ENCODE measurements at places on chromosomes 11 and 22.

DNA sequence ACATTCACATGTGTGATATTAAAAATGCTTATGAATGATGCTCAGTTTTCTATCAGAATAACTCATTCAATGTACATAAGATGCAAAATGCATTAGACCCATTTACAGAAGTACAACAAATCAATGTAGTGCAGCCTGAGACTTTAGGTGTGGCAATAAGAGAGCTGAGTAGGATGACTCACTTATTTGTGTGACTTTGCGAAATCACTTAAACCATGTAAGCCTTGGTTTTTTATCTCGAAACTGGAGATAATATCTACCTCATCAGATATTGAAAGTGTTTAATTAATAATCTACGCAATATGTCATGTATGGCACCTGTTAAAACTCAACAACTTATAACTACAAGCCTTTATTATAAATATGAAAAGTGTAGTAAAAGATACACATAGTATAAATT lies 105.7 kb upstream of the LUZP2 start:
- DNase-seq = no peak

DNA sequence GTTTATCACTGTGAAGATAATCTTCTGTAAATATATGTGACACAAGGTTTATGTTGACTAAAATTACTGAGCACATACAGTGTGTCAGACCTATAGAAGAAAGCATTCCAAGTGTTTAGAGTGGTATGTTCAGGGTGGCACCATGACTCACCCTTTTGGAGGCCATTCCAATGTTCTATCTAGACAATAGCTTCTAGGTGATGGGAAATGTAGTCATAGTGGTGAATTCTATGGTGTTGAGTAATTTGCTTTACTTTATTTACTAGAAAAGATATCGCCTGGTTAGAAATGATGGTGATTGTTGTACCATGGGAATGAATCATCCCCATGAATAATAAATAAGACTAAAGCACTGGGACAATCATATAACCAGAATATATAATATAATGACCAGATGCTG lies 72.9 kb upstream of the OR4C15 start:
- DNase-seq = no peak

GRCh38 chr11:1437500-1437899 lies 47.8 kb downstream of the BRSK2 start:
- DNase-seq = no peak

DNA sequence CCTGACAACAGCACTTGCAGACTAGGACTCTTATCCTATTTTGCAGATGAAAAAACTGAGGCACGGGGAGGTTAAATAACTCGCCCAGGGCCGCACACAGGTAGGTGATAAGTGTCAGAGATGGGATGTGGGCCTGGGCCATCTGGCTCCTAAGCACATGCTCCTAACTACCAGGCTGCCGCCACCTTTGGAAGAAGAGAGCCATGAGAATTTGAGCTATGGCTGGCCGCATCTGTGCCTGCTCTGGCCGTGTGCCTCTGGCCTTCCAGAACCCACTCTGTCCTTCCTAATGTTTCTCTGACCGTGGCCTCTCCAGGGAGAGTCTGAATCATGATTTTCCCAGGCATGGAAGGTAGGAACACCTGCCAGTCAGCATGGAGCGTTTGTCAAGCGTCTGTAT lies 15.3 kb upstream of the IL2RB start:
- no peak for DNase-seq

DNA sequence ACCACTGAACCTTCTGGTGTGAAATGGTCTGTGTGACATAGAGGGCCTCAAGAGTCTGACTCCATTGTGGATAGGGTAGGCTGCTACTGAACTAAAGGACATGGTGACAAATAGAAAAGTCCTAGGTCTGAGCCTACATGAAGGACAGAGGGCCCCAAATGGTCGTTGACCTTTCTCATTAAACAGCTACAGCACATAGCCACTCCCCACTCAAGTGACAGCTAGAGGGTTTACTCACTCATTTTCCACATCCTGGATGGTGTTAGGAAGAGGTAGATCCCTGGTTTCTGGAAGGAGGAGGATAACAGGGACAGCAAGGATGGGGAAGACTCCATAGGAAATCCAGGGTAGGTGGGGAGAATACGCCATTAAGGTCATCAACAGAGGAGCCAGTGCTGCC lies 63.3 kb downstream of the SLC22A24 start:
- DNase-seq = no peak

- no peak for DNase-seq
Observed at GRCh38 chr11:16933756-16934603, 80.2 kb downstream of the PLEKHA7 start.

DNA sequence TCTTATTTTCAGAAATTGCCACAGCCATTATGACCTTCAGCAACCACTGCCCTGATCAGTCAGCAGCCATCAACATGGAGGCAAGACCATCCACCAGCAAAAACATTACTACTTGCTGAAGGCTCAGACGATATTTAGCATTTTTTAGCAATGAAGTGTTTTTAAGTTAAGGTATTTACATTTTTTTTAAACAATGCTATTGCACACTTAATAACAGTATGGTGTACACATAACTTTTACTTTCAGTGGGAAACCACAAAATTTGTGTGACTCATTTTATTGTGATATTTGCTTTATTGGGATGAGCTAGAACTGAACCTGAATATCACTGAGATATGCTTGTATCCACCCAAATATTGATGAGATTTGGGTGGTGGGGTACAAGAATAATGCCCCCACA lies 110.9 kb downstream of the TSPAN18 start:
- DNase-seq = no peak

GRCh38 chr11:86126862-86127261 lies 58.0 kb upstream of the PICALM start:
- no peak for DNase-seq

- no peak for DNase-seq
Observed at GRCh38 chr11:26953770-26954392, 40.0 kb upstream of the FIBIN start.

- DNase-seq = no peak
Observed at GRCh38 chr22:49736538-49736937, 91.1 kb downstream of the BRD1 start.

- no peak for DNase-seq
Observed at GRCh38 chr11:16364254-16364653, 7.9 kb upstream of the SOX6 start.

DNA sequence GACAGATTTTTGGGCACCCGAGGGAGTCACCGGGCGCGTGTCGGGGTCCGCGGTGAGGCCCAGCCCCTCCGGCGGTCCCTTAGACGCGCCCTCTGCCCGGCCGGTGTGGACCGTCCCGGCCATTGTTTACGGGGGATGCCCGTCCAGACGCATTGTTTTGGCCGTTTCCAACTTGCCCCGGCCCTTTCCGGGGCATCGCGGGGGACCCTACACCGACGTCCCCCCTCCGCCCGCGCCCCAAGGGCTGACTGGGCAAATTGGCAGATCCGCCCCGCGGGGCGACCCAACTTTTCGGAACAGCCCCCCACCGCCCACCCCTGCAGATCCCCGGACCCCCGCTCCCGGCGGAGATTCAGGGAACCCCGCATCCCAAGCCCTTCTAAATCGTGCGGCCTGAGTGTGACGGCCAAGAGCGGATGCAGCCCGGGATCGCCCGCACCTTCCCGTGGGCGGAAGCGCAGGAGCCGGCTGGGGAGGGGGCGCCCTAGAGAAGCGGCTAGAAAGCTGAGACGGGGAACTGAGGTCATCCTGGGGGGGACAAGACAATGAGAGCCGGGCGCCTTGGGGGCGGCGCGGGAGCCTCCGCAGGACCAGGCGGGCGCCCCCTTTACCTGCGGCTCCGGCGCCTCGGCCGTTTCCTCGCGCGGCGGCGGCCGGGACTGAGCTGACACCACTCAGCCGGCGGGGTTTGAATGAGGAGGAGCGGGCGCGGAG lies 17.1 kb upstream of the CCT8L2 start:
- DNase-seq = no peak

GRCh38 chr11:102411142-102411541 lies 41.4 kb downstream of the TMEM123 start:
- DNase-seq = no peak

Data from stimulated activated CD4-positive, alpha-beta T cell treated with anti-CD3 and anti-CD28 coated beads, Interleukin-12 subunit alpha, Interleukin-12 subunit beta, amount 100 ng/mL, for 24 hours (primary cell).